ENCODE measurements at places on chromosomes 7 and 10.

- DNase-seq: no peak
These were observed 50.2 kb upstream of the CDK1 start for GRCh38 chr10:60728056-60728455.

DNA sequence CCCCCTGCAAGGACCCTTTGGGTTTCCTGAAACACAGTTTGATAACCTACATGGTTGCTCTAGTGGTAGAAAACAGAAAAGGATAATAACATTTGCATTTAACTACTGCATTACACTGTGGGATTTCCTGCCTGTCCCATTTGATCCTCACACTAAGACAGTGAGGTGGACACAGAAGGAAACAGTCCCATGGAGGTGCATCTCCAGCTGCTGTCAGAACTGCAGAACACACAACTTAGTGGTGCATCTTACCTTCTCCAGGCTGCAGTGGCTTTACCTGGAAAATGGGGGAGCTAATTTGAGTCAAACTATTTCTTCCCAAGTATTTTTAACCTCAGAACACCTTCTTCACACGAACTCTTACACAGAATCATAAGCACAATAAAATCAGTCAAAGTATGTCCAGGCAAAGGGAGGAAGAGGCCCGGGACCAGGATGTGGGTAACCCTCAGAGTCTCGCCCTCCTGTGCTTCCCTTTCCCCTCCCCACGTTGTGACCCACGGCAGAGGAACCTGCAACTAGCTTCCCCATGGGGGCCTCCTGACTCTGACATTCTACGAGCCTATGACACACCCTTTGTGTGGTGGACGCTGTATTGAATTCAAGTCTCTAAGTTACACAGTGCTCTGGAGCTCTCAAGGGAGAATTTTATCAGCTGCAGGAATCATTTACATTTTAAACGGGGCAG is 33.7 kb downstream of the SCRN1 start:
- peak; percentile 15 for DNase-seq

- DNase-seq: no peak
These were observed 110.8 kb downstream of the ARHGAP22 start for GRCh38 chr10:48494073-48494472.

DNA sequence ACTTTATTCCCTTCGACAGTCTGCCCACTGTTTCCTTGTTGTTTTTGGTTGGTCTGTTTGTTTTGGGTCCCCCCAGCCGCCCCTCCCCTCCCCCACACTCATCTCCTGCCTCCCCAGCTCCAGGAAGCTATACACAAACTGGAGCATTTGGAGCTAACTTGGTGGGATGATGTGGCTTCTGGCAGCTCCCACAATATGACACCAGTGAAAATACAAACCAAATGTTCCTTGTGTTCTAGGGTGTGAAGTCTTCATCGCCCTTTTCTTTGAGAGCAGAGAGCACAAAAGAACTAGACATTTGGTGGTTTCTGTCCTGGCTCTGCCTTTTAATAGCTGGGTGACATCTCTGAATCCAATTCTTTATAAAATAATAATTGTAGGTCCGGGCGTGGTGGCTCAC is 33.8 kb downstream of the CREB5 start:
- no peak for DNase-seq

- no peak for DNase-seq
These were observed 181.3 kb downstream of the PFKFB3 start for GRCh38 chr10:6384031-6384430.
